ENCODE measurements at places on chromosomes 11 and 22.
A peak's percentile ranks its signal among the peaks of the same experiment; 100 is the strongest.

DNA sequence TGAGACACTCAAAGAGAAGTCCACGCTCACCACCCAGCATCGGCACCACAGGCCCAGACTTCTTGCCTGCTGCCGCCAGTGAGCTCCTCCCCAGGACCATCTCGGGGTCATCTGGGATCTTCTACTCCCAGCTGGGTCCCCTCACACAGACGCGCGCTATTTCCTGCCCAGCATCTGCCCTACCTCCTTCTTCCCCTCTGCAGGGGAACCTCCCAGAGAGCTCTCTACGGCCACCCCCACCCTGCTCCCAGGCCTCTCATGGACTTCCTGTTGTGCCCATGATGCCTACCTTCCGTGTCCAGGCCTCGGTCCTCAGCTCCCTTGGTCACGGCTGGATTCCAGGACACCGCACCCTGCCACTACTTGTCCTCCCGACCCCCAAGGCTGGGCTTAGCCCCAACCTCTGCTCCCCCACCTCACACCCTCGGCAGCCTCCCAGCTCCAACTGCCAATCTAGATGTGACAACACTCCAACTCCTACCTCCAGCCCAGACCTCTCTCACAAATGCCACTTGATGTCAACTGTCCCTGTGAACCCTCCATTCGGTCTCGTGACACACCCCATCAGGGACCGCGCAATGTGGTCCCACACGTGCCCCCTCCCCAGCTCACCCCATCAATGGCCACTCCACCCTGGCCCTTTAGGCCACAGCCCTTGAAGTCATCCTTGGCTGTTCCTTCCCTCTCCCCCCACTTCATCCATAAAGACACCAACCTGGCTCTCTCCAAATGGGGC lies 45.3 kb downstream of the SGSM3 start:
- DNase-seq: no peak

- no peak for DNase-seq
These were observed 494.5 kb upstream of the LARGE1 start for GRCh38 chr22:34414467-34415440.

DNA sequence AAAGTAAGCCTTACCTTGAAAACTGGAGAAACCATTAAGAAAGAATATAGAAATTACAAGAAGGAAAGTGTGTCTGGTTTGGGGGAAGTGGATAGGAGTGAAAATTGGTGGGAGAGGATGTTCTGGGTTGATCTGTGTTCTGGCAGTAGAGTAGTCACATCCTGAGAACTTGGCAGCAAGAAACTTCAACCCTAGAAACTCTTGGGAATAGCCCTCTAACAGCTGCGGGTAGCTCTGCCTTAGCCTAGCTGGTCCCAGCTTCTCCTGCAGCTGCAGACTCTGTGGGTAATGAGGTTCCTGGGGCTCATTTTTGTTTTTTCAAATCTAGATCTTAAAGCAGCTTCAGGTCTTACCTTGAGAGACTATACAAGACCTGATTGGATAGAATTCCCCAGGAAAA lies 24.2 kb upstream of the OR6X1 start:
- no peak for DNase-seq

GRCh38 chr22:31630331-31631329 lies 31.4 kb downstream of the PISD start:
- peak; percentile 81 for DNase-seq

- no peak for DNase-seq
These were observed 146.0 kb downstream of the OPCML start for GRCh38 chr11:133386262-133386661.

DNA sequence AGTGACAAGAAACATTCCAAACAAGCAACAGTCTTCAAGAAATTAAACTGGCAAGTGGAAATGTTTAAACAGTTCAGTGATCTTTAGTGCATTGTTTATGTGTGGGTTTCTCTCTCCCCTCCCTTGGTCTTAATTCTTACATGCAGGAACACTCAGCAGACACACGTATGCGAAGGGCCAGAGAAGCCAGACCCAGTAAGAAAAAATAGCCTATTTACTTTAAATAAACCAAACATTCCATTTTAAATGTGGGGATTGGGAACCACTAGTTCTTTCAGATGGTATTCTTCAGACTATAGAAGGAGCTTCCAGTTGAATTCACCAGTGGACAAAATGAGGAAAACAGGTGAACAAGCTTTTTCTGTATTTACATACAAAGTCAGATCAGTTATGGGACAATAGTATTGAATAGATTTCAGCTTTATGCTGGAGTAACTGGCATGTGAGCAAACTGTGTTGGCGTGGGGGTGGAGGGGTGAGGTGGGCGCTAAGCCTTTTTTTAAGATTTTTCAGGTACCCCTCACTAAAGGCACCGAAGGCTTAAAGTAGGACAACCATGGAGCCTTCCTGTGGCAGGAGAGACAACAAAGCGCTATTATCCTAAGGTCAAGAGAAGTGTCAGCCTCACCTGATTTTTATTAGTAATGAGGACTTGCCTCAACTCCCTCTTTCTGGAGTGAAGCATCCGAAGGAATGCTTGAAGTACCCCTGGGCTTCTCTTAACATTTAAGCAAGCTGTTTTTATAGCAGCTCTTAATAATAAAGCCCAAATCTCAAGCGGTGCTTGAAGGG lies 6.0 kb downstream of the MALAT1 start:
- DNase-seq: no peak
